ENCODE measurements at places on chromosomes 3 and 15.
A peak's percentile ranks its signal among the peaks of the same experiment; 100 is the strongest.

GRCh38 chr15:80556694-80557367, 138.3 kb upstream of the ABHD17C start:
- DNase-seq = no peak

DNA sequence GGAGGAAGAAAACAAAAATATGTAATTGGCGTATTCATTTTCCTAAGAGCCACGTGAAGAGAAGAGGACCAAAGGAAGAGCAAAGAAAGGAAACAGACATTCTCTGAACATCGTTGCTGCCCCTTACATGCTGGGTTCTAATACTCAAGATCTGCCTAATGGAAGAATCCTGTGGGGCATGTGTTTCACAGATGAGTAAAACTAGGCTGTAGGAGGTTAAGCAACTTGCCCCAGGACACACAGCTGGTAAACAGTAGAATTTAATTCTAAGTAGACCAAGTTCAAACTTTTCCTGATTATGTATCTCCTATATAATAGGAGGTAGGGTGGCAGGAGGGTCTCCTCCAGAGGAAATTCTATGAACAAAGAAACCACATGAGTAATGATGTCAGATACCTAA, 106.1 kb upstream of the TNFAIP8L3 start:
- DNase-seq = no peak

GRCh38 chr3:46831841-46832240, 31.4 kb downstream of the MYL3 start:
- no peak for DNase-seq

GRCh38 chr15:69092159-69092558, 68.3 kb upstream of the GLCE start:
- DNase-seq = no peak

DNA sequence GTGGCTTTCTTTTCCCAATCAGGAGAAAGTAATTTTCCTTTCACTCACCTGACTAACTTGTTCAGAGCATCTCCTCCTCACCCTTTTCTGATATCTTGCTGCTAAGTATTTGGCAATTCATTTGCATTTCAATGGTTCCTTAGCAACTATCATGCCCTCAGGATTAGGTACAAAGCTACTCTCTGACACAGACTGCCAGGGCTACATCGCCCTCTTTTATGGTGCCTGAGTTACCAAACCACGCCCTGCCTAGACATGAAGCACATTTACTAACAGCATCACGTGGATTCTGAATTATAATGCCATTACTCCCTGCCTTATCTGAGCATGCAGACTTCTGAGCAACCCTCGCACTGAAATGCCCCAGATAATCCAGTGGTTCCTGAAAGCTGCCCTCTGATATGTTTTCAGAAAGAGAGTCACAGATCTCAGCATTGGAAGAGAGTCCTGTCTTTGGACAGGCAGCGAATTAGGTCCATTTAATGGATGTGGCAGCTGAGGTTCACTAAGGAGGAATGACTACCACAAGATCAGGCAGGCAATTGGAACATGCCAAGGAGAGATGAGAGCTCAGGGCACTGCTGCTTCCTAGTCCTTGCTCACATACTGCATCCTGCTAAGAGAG, 14.5 kb downstream of the EPHB1 start:
- DNase-seq = no peak

DNA sequence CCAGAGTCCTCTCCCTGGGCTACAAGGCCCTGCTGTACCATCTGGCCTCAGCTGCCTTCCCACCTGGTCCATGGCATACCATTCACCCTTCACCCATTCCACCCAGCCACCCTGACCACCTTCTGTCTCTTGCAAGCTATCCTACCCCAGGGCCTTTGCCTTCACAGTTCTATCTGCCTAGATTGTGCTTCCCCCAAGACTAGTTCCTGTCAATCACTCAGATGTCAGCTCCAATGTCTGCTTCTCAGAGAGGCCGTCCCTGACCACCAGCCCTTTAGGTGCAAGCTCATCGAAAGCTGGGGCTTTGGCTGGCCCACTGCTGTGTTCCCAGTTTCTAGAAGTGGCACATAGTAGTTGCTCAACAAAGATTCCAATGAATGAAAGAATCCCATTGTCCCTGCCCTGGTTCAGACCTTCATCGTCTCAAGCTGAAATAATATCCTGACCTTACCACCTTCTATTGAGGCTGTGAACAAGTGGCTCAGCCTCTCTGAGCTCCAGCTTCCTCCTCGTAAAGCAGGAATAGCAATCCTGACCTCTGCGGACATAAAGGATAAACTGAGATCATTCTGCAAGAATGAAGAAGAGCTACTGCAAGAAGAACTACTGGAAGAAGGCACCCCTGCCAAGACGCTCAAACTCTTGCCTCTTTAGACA, 15.8 kb downstream of the EFCAB12 start:
- no peak for DNase-seq

GRCh38 chr15:52765785-52766184, 24.4 kb downstream of the ONECUT1 start:
- DNase-seq = no peak

DNA sequence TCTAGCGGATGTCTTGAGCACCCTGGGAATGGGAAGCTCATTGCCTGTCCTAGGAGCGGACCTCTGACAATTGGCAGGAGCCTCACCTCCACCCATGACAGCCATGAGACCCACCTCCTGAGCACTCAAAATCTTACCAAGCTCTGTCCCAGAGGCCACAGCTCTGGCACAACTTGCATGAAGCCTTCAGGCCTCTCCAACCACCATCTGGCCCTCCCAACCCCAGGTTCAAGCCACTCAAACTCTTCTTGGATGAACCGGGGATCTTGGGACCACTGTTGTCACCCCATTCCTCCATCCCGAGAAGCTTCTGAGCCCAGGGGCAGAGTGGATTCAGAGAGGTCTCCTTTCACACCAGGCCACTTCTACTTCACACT, 1.5 kb downstream of the VIPR1 start:
- no peak for DNase-seq

DNA sequence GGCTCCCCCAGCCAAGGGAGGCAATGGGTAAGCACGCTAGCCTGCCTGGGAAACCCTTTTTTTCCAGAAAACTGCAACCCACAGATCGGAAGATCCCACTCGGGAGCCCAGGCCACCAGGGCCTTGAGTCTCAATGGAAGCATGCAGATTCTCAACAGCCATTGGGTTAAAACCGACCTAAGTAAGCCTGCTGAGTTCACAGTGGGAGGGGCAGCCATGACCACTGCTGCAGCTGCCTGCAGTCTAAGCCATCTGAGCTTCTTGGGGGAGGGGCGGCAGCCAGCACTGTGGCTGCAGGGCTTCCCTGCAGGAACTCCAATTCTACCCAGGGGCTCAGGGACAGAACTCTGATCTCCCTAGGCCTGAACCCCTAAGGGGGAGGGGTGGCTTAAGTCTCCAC, 82.0 kb downstream of the DPPA2 start:
- no peak for DNase-seq

GRCh38 chr15:76843269-76843668, 61.9 kb downstream of the SCAPER start:
- no peak for DNase-seq

- DNase-seq = peak; percentile 13
Measured at GRCh38 chr3:111924283-111924682, 54.5 kb upstream of the ABHD10 start.

- DNase-seq = no peak
Measured at GRCh38 chr15:39427705-39428104, 153.2 kb upstream of the THBS1 start.

GRCh38 chr3:99545941-99546580, 92.3 kb upstream of the COL8A1 start:
- no peak for DNase-seq

DNA sequence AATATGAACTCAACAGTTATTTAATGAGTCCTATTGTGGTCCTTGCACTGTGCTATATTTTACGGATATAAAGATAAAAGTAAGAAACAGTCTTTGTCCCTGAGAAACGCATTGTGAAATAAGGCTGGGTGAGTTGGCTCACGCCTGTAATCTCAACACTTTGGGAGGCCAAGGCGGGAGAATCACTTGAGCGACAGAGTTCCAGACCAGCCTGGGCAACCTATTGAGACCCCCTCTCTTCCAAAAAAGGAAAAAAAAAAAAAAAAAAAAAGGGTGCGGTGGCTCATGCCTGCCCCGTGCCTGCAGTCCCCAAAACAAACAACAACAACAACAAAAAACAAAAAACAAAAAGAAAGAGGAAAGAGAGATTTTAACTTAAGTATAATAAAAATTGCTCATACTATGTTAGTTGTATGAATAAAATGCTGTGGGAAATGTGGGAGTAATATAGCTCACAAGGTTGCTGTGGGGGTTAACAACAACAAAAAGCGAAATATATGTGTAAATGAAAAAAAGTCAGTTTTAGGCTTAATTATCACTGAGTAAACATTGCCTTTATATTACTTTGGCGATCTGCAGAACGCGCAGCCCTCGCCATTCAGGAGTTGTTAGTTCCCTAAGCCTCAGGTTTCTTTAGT, 461 bp upstream of the FNDC3B start:
- no peak for DNase-seq

GRCh38 chr3:78322780-78323179, 1282.9 kb downstream of the ROBO2 start:
- DNase-seq = no peak

DNA sequence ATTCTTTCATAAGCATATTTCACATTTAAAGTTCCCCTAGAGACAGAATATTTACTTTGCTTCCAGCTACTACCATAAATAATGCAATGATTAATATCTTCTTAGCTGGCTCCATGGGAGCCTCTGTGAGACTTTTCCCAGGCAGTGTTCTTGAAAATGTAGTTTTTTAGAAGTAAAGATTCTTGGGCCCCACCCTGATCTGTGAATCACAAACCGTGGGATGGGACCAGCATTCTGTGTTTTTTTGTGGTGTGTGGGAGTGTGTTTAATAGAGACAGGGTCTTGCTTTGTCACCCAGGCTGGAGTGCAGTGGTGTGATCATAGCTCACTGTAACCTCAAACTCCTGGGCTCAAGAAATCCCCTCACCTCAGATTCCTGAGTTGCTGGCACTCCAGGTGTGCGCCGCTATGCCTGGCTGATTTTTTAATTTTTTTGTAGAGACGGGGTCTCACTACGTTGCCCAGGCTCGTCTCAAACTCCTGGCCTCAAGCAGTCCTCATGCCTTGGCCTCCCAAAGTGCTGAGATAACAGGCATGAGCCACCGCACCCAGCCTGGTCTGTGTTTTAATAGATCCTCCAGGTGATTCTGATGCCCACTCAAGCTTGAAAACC, 83.0 kb downstream of the KLHL25 start:
- no peak for DNase-seq

- DNase-seq = no peak
Measured at GRCh38 chr15:88908123-88908522, 5.1 kb downstream of the MFGE8 start.

GRCh38 chr3:49421890-49422378, 339 bp downstream of the AMT start:
- DNase-seq = no peak

DNA sequence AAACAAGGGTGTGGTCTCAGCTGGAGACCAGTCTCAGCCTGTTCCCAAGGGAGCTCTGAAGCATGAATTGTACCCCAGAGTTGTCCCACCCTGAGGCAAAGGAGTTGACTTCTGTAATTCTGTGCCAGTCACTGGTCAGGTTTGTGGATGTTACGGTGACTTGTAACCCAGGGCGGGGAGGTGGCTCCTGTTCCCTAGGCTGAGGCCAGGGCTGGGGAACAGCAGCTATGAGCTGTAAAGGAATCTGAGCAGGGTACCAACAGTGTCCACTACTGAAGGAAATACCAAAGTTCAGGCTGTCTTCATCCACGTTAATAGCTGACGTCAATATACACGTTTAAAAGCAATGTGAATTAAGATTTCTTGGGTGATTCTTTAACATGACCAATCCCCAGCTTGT, 266.2 kb downstream of the ABHD5 start:
- no peak for DNase-seq

GRCh38 chr3:36832406-36832805, 68.1 kb upstream of the DCLK3 start:
- no peak for DNase-seq

DNA sequence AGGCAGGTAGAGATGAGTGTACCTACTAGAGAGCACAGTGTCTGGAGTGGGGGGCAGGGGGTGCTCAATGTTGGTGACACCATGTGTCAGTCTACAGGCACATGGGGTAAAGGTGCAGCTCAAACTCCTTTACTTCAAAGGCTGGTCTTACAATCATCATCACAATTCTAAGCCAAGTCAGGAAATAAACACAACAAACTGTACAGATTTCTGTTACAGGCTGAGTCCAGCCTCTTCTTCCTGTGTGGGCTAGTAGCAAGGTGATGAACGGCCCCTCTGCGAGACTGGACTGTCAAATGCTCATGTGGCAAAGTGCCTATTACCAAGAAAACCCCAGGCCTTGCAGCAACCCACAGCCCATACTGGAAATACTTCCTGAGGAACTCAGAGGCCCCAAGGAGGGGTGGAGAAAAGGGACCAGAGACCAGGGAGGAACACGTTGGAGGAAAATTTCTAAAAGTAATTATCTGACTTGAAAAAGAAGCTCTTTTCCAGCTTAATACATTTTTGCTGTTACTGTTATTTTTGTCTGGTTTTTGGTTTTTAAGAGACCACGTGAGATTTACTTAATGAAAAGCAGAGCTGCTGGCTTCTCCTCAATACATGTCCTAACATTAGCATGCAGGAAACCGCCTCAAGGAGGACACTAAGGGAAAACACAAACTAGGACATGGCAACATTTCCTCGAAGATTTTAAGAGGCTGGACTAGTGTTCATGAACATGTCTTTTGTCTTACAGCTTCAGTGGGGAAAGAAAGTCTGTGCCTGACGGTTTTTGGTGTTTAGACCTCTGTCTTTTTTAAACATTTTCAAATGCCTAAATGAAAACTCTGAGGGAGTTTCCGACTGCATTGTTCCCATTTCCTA, 29.5 kb downstream of the TBC1D2B start:
- no peak for DNase-seq

GRCh38 chr15:93360318-93360717, 271.3 kb upstream of the RGMA start:
- no peak for DNase-seq

GRCh38 chr15:100277087-100277855, 64.5 kb downstream of the ADAMTS17 start:
- DNase-seq = no peak

GRCh38 chr15:63473007-63473748, 31.2 kb upstream of the USP3 start:
- DNase-seq = no peak

- DNase-seq = no peak
Measured at GRCh38 chr3:50464569-50464968, 38.9 kb downstream of the CACNA2D2 start.

DNA sequence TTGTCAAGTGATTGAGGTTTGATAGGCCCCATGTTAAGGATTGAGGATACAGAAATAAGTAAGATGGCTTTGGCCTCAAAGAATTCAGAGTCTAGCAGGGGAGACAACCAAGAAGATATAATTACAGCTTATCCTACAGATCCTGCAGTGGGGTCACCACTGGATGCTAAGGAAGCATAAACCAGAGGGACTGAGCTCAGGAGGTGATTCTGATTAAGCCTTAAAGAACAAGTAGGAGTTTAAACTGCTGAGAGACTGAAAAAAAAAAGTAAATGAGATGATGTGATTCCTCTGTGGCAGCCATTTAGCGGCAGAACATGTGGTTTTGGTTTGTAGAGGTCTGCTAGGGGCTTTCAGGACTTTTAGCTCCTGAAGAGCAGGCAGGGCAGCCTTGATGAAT, 72.1 kb upstream of the ROPN1 start:
- no peak for DNase-seq

Measured in T47D (cell line).